Activated CD4-positive, alpha-beta T cell treated with anti-CD3 and anti-CD28 coated beads for 4 hours (primary cell): ENCODE measurements at places on chromosomes 2 and 18.
A peak's percentile ranks its signal among the peaks of the same experiment; 100 is the strongest.

- DNase-seq = no peak
Observed at GRCh38 chr2:119196301-119197125, 27.1 kb upstream of the STEAP3 start.

DNA sequence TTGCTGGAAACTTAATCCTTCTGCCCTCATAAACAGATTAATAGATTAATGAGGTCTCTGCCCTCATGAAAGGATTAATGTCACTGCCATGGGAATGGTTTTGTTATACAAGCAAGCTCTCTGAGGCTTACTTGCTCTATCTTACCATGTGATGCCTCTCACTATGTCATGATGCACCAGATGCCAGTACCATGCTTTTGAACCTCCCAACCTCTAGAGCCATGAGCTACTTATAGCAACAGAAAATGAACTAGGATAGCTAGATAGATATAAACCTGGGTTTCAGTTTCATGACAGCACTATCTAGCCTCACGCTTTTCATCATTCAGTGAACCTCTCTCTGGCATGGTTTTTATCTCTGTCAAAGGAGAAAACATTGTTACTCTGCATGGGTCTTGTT is 371.6 kb upstream of the LRP1B start:
- DNase-seq = no peak

DNA sequence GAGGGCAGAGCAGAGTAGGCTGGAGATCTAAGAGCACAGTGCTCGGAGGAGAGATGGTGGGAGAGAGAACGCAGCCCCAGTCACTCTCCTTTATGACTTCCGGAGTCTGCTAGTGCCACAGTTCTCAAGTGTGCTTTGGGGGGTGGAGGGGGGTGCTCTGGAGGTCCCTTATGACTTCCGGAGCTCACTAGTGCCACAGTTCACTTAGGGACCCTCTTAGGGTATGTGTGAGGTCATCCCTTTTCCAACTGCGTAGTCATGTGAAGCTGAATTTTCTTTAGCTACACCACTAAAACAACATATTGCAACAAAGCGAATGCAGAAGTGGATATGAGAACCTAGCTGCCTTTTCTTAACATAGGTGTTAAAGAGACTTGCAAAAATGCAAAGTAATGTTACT is 153.7 kb upstream of the KCTD1 start:
- no peak for DNase-seq

- no peak for DNase-seq
Observed at GRCh38 chr2:101113441-101114267, 37.5 kb downstream of the TBC1D8 start.

DNA sequence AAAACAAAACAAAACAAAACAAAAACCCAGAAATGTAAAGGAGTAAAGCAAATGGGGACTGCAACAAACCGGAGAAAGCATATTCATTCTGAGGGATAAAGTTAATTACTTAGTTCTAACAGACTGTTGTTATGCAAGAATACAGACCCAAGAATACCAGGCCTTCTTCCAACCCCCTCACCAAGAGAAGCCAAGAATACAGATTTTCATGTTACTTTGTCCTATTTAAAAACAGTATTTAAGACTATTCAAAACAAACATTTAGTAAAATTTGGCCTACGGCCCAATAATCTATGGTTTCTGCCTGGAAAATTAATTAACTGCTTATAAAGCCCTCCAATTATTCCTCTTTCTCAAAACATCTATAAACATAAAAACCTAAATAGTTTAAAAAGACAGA is 91.4 kb downstream of the USP34 start:
- no peak for DNase-seq

GRCh38 chr2:168457190-168457895 is 1.3 kb downstream of the CERS6 start:
- DNase-seq = no peak

DNA sequence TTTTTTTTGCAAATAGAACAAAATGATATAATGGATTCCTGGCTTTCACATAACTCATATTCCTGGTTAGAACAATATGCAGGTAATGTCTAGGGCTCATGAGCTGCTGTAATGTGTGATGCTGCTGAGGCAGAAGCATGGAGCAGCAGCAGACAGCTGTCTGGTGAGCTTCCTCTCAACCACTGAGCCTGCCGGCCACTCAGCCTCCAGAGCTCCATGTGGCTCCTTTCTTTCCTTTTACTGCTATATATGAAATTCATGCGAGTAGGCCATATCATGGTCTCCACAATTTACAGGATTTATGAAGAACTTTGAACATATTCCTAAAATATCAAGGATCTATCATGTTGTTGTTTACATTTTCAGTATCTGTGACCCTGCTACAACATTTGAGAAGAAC is 120.9 kb downstream of the MEP1B start:
- no peak for DNase-seq

- DNase-seq = no peak
Observed at GRCh38 chr2:81324046-81324445, 1019.5 kb upstream of the LRRTM1 start.

GRCh38 chr2:157441072-157441454 is 2.8 kb downstream of the CYTIP start:
- DNase-seq = peak; percentile 36

DNA sequence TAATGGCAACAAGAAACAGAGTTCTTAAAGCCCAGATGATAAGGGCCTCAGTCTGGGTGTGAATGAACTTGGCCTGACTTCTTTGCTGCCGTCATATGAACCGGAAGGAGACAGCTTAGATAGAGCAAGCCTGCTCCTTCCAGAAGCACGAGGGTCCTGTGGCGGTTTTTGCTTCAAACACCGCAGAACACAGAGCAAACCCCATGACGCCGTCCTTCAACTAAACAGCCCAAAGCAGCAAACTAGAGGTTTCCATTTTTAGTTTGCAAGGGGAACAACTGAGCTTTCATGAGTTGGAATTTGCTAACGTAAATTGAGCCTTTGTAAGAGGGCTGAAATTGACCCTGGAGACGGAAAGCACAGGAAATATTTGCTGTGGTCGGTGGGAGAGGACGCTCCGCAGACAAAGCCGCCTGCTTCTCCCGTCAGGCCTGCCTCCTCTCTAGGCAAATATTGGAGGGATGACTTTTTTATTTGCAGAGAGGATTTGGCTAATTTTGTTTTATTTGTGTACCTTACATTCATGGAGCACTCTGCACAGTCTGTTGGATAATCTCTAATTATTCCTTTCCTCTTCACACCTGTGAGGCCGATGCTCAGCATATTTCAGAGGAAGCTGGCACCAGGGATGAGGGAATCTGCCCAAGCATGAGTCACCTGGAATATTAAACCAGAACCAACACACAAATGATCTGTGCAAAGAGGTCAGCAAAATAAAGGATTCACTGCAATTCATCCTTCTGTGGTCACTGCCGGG is 134.0 kb upstream of the NCK2 start:
- DNase-seq = no peak

GRCh38 chr18:64444819-64445218 is 295.9 kb upstream of the LINC00305 start:
- no peak for DNase-seq

DNA sequence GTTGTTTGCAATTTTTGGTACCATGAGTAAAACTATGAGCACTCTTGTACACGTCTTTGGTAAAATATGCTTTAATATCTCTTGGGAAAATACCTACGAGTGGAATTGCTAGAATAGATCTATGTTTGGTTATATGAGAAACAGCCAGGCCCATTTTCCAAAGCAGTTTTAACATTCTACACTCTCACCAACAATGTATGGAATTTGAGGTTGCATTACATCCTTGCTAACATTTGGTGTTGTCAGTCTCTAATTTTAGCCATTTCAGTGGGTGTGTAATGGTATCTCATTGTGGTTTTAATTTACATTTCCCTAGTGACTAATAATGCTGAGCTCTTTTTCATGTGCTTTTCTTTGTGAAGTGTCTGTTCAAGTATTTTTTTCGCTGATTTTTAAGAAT is 118.9 kb upstream of the TCF4 start:
- no peak for DNase-seq

DNA sequence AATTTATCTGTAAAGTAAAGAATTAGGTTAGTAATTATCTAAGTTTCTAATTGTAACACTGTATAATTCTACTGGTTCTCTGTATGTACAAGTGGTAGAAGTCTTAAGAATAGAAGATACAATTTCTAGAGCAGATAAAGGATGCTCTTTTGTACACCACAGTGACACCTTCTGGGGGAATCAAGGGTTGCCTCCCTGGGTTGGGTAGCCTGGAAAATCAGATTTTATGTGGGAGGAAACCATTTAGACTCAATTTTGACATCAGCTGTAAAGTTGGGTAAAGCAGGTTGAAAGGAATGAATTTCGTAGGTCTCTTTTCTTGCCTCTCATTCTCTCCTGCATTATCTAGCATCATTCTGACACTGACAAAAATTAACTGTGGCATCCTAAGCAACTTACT is 354.8 kb downstream of the DCC start:
- no peak for DNase-seq

- no peak for DNase-seq
Observed at GRCh38 chr2:207926133-207926988, 99.0 kb downstream of the PLEKHM3 start.

GRCh38 chr2:132441051-132441450 is 24.4 kb downstream of the GPR39 start:
- DNase-seq = no peak
